Sigmoid colon (tissue), 7 donors: ENCODE measurements at places on chromosomes 7 and 10. TPM values are rescaled to one million over a fixed set of nuclear protein-coding genes. Genes with fewer than 3 reads are reported as not detected.

Gene CDH23
- 2.1 TPM for polyA plus RNA-seq

Gene PRSS37
- polyA plus RNA-seq = not detected

Gene SPDYE3
- polyA plus RNA-seq = 0.16 TPM

Gene OR2A7
- polyA plus RNA-seq = 8.6 TPM

Gene ZNF365
- polyA plus RNA-seq = 0.16 TPM

Gene RFC2
- polyA plus RNA-seq = 22.2 TPM

Gene SFRP4
- polyA plus RNA-seq = 0.28 TPM

Gene BBS9
- polyA plus RNA-seq = 3.2 TPM

Gene SLC13A1
- polyA plus RNA-seq = 0.23 TPM

Gene NPFFR1
- polyA plus RNA-seq = not detected

Gene PLPP4
- polyA plus RNA-seq = not detected

Gene C10orf67
- not detected for polyA plus RNA-seq

Gene INHBA
- polyA plus RNA-seq = 0.66 TPM

Gene EBF3
- 1.2 TPM for polyA plus RNA-seq

Gene DENND2A
- 7.2 TPM for polyA plus RNA-seq

Gene EEPD1
- 16.6 TPM for polyA plus RNA-seq

Gene MRLN
- not detected for polyA plus RNA-seq

Gene ZNF467
- 3.5 TPM for polyA plus RNA-seq

Gene AGAP4
- 2.5 TPM for polyA plus RNA-seq

Gene HABP2
- polyA plus RNA-seq = not detected
